ENCODE measurements at places on chromosomes 11 and 22.
A peak's percentile ranks its signal among the peaks of the same experiment; 100 is the strongest.

- DNase-seq = no peak
Measured at GRCh38 chr11:364991-365725, 4.1 kb upstream of the B4GALNT4 start.

DNA sequence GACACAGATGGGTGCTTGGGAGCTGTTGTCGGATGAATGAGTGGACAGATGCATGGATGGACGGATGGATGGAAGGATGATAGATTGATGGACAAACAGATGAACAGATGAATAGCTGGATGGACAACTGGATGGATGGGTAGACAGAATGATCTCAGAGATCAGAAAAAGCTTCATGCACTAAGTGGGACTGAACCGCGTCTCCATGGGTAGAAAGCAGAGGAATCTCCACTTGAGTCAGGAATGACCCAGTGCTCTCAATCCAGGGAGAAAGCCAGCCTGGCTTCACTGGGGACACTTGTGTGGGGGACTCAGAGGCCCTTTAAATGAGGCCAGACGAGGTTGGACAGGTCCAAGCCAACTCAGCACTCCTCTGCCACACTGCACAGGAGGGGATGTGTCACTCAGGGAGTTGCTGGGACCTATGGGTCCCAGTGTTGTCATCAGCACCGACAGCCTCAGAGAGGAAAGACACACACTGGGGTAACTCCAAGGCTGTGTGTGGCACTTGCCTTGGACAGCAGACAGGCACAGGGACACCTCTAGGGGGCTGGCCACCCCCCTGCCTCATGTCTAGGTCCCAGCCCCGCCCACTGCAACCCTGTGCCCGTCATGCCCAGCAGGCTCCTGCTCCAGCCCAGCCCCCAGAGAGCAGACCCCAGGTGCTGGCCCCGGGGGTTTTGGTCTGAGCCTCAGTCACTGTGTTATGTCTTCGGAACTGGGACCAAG is 5.6 kb downstream of the IGLL5 start:
- no peak for DNase-seq

DNA sequence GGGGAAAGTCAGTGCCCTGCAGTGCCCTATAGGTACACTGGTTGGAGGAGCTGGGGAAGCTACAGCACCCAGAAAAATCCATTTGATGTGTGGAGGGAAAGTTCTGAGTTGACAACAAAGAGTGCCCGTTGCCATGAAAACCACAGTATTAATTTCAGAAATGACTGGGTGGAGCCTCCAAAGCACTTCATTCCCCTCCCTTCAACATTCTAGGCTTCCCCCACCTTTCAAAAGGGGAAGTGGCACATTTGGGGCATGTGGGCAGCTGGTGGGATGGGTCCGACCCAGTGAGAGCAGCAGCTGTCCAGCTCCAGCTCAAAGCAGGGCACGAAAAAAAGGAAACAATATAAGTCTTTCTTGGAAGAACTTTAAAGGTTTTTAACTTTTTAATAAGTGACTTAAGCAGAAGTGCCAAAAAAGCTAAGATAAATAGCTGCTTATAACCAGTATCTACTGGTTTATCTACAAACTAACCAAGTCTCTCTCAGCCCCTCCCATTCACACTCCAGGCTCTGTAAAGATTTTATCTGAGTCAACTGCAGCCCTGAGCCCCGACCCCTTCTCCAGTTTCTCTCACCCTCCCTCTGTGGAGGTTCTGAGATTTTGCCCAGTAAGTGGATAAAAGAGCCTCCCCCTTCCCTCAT is 9.0 kb upstream of the AHNAK start:
- DNase-seq = no peak

GRCh38 chr11:9462172-9462799 is 1.5 kb downstream of the ZNF143 start:
- peak; percentile 15 for DNase-seq

GRCh38 chr11:131234221-131234620 is 136.2 kb upstream of the NTM start:
- no peak for DNase-seq

- DNase-seq = no peak
Measured at GRCh38 chr11:42054351-42054900, 595.0 kb upstream of the LRRC4C start.

DNA sequence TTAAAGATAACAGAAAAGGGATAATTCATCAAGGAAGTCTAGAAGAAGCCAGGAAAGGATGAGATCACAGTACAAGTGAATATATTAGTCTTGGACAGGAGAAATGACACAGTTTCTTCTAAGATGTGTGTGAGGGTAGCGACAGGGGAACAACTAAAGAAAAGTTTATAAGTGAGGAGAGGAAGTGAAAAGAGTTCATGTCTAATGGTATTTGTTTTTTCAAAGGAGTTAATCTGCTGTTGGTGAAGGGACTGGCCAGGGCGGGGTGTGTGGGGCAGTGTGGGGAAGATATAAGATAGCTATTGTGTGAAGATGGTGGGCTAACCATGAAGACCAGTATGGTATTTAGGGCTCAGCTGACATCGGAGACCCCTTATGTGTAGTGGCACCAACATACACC is 7.6 kb upstream of the PPFIBP2 start:
- no peak for DNase-seq

DNA sequence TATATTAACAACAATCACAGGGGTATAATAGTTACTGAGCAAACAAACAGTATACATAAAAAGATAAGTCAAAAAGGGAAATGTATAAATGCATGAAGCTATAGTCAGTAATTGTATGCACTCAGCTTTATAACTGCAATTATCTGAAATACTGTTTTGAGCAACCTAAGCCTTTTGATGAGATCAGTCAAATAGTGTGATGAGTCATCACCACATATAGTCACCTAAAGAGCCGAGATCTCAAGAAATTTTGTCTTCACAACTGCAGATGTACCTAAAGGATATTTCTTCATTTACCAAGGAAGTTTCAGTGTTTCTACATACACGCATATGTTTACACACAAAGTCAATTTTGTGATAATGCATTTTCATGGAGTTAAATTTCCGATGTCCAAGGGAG is 5.4 kb upstream of the OR51A2 start:
- peak; percentile 4 for DNase-seq

DNA sequence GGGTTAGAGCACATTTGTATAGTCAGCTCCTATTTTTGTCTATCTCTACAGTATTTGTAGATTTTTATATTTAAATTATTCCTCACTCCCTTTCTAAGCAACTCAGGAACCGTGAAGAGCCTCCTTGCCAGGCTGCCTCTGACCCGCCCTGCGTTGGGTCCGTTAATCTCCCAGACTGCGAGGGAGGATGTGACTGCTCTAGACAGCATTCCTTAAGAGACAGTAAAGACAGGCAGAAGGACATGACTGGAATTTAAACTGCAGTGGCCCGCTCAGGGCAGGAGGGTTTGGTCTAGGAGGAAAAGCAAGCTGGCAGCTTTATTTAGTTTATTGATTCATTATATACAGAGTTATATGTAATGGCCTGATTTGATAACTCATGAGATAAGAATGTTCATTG is 413.7 kb downstream of the TMEM135 start:
- DNase-seq = no peak

DNA sequence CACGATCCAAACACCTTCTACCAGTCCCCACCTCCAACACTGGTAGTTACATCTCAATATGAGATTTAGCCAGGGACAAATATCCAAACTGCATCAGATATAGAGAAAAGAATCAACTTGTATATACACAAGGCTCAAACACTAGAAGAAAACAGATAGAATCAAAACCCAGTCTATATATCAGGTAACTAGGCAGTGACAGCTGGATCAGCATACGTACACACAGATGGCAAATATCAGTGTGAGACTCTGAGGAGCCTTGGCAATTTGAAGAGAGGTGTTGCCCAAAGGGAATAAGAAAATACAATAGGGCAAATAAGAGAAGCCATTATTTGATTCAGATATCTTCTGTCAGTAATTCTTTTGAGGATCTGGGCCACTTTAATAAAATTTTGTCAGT is 951.3 kb upstream of the CHORDC1 start:
- DNase-seq = no peak

GRCh38 chr11:34789196-34789834 is 126.9 kb downstream of the APIP start:
- DNase-seq = no peak

- no peak for DNase-seq
Measured at GRCh38 chr11:78790784-78791183, 216.1 kb upstream of the NARS2 start.

DNA sequence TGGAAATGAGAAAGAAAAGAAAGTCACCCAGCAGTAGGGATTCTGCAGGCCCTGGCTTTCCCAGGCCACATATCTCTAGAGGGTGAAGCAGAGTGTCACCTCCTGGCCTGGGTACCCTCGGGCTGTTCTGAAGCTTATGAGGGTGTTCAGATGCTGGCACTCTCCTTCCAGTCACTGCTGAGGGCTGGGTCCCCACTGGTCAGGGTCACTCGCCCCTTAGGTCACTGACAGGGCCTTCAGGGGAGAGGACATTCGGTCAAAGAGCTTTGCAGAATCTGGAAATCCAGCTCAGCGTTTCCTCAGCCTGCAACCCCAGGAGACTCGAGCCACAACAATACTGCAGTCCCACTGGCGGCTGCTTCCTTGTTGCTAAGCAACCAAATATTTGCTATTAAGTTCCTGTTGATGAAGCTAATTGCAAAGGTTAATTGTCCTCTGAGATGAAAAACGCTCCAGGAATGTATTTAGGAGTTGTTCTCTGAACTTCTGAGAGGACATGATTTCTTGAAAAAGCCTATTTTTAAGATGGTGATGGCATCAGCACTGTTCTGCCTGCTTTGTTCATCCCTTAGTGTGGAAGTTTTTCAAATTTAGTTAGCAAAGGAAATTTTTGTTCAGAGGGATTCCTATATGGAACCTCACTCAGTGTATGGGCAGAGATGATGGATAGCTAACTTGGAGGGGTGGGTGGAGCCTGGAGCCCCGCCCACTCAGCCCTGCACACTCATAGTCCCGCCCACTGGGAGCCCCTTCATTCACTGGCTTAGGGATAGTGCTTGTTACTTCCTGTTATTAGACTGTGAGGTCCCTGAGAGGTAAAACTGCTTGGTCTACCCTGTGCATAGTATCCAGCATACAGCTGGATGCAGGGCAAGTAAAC is 109.2 kb downstream of the CSNK2A3 start:
- no peak for DNase-seq

- DNase-seq = no peak
Measured at GRCh38 chr11:130459521-130459920, 11.1 kb downstream of the ADAMTS15 start.

- no peak for DNase-seq
Measured at GRCh38 chr11:45092404-45092785, 54.0 kb upstream of the PRDM11 start.

DNA sequence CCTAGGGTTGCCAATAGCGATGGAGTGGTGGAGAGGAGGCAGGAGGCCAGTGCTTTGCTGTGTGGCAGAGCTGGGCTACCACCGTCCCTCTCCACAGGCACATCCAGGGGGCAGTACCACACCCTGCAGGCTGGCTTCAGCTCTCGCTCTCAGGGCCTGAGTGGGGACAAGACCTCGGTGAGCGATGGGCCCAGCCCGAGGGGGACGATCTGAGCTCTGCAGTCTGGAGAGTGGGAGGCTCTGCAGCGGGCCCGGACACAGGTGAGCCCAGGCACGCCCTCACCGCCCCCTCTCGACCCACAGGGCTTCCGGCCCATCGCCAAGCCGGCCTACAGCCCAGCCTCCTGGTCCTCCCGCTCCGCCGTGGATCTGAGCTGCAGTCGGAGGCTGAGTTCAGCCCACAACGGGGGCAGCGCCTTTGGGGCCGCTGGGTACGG is 2.5 kb downstream of the PKP3 start:
- no peak for DNase-seq

DNA sequence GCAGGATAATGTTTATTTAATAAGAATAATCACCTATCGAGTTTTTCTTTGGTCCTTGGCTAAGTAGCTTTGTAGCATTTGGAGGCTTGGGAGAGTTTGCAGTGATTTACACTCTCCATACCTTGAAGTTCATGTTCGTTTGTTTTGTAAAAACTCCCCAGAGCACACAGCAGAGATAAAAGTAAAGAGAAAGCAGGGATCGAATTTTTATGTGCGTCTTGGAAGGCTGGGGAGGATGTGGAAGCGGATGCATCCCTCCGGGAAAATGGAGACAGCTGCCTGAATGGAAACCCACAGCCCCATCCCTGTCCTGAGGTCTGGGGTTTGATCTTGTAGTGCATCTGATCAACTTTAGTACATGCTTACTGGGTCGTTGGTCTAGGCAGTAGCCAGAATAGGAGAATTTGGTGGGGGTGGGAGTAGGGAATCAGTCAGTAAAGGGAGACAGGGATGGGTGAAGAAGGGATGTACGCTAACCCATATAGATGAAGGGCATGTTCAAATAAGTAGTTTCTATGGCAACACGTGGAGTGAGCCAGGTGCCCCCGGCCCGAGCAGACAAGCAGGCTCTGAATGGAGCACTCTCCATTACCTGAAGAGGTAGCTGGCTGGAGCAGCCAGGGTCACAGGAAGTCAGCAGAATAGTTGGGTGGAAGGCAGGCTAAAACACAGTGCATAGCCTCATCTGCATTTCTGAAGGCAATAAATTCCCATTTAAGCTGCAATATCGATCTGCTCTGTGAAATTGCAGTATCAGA is 147.8 kb downstream of the COMMD9 start:
- DNase-seq = no peak

GRCh38 chr11:90241414-90241813 is 18.6 kb upstream of the CHORDC1 start:
- no peak for DNase-seq

- no peak for DNase-seq
Measured at GRCh38 chr11:69513663-69514224, 32.3 kb downstream of the LINC01488 start.

- no peak for DNase-seq
Measured at GRCh38 chr11:68315171-68315920, 3.0 kb downstream of the LRP5 start.

GRCh38 chr11:70433526-70433925 is 35.2 kb downstream of the CTTN start:
- no peak for DNase-seq

GRCh38 chr22:24133187-24133965 is 47.9 kb upstream of the SUSD2 start:
- no peak for DNase-seq

- no peak for DNase-seq
Measured at GRCh38 chr11:121431820-121432526, 20.1 kb upstream of the SORL1 start.

- no peak for DNase-seq
Measured at GRCh38 chr22:50671641-50672040, 982 bp upstream of the SHANK3 start.

DNA sequence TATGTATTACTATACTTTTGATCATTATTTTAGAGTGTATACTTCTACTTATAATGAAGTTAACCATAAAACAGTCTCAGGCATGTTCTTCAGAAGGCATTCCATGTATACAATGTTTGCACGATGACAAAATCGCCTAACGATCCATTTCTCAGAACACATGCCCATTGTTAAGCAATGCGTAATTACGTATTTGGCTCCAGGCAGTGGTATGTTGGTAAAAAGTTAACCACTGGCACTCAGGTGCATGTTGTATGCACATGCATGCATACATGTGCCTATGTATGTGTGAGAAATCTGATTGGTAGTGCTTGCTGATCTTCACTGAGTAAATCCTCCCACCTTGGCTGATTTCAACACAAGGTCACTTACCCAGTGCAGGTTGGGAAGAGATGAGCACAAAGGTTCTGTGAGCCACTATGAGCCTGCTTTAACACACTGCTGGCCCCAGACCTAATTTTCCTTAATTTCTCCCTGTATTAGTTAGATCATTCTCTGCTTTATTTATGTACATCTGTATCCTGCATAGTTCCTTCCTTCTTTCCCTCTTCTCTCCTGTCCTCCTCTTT is 164.6 kb downstream of the ARHGAP42 start:
- DNase-seq = no peak

- no peak for DNase-seq
Measured at GRCh38 chr22:23531966-23532705, 48.0 kb downstream of the IGLL1 start.
